ENCODE measurements at places on chromosomes 5 and 9.

DNA sequence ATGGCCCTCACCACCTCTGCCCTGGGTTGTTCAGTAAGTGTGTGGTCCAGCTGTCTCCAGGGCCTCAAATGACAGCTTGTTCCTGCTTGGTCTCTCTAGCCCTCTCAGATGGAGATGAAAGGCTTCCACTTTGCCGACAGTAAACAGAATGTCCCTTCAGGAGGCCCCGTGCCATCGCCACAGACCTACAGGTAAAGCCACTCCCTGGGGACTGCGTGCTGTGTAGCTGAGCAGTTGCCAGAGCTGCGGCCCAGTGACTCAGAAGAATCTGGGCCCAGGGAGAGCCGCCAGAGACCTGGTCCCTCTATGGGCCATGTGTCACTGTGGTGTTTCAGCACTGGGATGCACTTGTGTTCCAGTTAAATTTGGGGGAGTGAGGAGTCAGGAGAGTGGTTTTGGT, 10.6 kb upstream of the POMT1 start:
- no peak for DNase-seq

- DNase-seq: no peak
Observed at GRCh38 chr9:113911850-113912557, 35.9 kb downstream of the ZNF618 start.

DNA sequence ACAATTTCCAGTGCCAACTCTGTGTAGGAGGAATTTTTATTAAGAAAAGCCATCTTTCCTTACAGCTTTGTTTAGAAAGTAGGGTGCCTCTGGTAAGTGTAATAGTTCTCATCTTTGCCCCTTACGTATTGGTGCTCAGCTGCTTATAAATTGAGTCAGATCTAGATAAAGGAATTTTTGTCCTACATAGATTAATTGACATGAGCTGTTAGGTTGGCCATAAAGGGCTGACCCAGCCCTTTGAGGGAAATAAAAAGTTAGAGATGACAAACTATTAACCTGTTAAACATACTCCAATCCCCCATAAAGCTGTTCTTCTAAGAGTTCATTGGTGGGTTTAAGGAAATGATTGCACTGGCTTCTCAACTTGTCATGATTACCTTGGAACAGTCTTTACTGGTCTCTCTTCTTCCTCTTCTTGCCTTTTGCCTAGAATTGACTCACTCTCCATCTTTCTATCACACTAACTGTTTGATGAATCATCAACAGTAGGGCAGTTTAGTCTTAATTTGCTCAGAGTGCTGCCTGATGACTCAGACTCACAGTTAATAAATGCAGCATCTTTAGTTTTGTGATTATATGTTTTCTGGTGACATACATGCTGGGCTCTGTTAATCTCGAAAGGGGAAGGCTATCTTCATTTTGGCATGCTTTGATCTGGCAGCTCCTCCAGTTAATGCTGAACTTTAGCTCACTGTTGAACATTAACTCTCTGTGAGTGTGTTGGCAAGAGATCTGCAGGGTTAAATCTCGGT, 51.7 kb downstream of the ARHGAP26 start:
- DNase-seq: no peak

- no peak for DNase-seq
Observed at GRCh38 chr5:171236651-171237050, 72.4 kb upstream of the TLX3 start.

DNA sequence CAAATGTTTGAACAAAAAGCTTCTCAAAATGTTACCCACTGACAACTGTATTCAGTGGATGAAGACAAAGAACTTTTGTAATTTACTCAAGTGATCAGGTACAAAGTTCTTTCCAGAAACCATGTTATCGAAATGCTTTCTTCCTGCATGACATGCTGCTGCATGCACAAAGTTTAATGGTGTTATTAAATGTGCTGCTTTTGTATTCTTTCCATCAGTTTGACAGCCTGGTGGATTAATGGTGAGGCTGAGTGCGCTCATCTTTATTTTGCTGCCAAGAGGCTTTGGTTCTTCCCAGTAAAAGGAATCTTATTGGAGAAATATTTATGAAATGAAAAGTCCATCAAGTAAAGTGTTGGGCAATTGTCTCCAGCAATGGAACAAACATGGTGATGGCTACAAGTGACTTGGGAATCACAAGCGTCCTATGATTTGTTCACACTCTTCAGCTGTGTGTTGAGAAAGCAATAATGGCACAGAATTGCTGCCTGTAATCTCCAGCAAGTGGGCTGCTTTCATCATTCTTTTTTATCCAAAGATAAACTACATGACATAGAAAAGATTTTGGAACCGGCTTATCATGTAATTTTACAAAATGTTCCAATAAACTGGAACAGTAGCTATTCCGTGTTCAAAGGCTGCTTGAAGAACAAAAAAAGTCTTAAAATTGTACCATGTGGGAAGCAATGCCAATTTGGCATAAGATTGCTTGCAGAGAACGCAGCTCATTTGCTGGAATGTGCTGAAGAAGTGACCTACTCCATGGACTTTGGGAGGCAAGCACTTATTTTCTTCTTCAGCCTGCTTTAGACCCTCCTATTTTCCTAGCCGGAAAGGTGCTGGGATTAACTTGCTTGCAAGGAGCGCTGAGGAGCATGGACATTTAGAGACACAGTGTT, 153.1 kb downstream of the HSD17B3 start:
- DNase-seq: no peak

DNA sequence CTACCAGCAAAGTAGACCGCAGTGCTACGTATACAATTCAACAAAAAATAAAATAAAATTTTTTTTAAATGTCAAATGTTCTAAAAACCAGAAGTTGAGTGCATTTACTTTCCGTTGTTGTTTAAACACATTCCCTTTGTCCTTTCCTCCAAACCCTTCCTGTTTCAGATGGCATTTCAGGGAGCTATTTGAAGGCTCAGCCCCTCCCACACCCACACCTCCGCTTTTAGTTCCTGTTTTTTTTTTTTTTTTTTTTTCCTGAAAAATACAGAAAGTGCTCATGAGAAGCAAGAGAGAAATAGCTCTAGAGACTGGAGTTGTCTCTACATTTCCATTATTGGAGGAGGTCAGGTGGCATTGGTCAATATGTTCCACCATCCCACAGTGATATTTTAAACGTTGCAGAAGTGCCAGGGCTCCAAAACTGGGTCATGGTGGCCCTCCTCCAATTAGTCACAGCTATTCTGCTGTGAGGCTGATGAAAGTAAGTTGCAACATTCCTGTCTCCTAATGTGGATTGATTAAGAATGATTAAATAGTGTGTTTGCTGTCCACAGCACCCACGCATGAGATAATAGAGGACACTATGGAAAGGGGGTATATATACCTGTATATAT, 106.9 kb downstream of the GABRG2 start:
- no peak for DNase-seq
